ENCODE measurements at places on chromosomes 1 and 21.
A peak's percentile ranks its signal among the peaks of the same experiment; 100 is the strongest.

- DNase-seq: no peak
Measured at GRCh38 chr1:43947874-43948437, 1.2 kb downstream of the IPO13 start.

DNA sequence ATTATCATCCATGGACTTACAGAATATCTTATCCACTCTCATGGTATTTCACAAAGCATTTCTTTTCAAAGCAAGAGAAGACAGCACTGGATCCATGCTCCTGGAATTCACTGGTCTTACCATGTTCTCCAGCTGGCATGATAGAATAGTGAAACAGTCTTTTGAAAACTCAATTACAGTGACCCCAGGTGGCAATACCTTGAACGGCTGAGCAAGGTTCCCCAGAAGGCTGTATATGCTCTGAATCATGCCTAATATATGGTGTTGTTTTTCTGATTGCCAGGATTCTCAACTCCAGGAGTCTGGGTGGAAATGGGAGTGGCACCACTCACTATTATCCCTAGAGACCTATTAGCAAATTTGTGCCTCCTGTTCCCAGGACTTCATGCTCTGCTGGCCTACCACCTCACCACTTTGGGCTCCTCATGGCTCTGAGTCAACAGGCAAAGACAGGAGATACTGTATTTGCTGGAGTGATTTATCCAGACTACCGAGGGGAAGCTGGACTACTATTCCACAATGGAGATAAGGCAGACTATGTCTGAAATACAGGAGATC lies 87.6 kb downstream of the CATSPERE start:
- no peak for DNase-seq

DNA sequence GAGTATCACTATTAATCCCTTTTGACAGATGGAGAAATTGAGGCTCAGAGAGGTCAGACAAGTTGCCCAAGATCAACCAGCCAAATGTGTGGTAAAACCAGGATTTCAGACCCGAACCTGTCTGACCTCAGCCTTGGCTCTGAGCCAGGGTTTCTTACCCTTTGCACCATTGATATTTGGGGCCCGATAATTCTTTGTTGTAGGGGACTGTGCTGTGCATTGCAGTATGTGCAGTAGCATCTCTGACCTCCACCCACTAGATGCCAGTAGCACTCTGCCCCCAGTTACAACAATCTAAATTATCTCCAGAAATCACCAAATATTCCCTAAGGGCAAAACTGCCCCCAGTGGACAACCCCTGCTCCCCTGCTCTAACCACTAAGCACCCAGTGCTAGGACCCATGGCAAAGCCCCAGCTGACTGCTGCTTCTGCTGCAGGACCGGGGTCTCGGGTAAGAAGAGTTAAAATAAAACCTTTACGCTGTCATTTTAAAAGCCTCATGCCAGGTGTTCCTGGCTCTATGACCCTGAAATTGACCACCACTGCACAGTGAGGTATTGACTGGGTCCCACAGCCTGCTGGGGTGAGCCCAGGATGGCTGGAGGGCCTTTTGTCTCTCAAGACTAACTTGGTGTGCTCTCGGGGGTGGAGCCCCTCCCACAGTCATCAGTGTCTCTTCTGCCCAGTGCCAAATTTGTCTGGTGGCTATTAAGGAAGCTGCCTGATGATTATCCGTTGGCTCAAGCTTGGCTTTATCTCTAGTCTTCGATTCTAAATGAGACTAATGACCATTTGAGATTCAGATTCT lies 5.6 kb upstream of the MAN1C1 start:
- no peak for DNase-seq

DNA sequence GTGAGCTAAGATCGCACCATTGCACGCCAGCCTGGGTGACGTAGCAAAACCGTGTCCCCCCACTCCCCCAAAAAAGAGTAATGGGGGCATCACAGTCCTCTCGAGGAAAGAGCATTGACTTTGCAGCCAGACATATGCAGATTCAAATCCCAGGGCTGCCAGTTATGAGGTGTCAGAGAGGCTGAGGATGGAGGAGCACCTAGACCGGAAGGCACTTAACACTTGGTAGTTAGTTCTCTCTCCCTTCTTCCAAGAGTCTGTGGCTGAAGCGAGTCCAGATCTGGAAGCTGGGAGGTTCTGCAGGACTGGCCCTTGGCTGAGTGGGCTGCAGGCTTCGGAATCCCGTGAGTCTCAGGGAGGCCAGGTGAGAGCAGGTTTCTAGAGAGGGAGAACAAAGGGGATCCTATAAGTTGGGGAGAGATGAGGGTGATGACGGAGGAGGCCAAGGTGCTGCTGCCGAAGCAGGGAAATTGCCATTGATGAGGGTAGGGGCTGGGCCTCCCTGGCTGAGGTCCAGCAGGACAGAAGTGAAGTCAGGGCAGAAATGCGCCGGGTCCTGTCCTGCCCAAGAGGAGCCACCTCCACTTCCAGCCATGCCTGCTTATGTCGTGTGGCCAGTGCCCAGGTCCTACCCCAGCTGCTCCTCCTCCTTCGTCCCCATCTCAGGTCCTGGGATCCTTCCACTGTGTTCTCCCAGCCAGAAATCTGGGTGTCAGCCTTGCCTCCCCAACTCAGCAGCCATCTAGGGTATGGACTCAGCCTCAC lies 13.3 kb upstream of the SPOCD1 start:
- no peak for DNase-seq

DNA sequence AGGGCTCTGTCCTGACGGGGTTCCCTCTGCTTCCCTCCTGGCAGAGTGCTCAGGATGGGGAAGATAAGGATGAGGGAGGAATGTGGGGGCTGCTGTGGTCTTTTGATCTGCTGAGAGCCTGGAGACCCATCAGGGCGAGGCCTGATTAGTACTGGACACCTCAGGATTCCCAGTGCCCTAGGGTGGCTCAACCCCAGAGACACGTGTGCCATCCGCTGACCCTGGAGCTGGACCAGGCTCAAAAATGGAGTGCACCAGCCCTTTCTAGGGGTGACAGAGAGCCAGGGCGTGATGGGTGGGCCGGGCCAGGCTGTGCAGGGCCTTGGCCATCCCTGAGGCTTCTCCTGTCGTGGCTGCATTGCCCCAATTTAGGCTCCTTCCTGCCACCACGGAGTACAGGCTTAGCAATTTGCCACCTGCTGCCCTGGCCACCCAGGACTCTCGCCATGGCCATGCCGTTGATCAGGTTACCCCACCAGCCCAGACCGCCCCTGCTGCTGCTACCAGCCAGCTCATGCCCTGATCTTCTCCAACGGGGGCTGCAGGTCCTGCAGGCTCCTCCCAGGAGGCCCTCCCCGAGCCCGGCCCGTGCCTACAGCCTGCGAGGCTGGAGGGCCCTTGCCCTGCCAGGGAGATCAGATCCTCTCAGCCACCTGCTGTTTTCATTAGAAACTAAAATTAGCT lies 9.5 kb downstream of the WNT4 start:
- DNase-seq: peak; percentile 49

- DNase-seq: no peak
Measured at GRCh38 chr1:19313961-19314882, 2.1 kb downstream of the SLC66A1 start.

Data from NCI-H524 treated with DMSO at 0.1 percent for 48 hours (cell line).